ENCODE measurements at places on chromosomes 6 and 20.

DNA sequence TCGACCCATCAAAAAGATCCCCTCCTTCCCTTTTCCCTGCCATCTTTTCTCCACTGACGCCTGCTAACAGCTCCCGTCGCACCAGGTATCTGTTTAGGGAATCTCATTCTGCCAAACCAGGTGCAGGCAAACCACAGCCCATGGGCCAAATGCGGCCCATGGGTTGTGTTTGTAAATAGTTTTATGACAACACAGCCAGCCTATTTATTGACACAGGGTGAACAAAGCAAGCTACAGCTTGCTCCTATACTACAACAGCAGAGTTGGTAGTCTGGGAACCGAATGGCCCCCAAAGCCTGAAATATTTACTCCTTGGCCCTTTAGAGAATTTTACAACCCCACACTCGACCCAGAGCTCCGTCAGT lies 16.4 kb downstream of the NFATC2 start:
- DNase-seq, result no peak

DNA sequence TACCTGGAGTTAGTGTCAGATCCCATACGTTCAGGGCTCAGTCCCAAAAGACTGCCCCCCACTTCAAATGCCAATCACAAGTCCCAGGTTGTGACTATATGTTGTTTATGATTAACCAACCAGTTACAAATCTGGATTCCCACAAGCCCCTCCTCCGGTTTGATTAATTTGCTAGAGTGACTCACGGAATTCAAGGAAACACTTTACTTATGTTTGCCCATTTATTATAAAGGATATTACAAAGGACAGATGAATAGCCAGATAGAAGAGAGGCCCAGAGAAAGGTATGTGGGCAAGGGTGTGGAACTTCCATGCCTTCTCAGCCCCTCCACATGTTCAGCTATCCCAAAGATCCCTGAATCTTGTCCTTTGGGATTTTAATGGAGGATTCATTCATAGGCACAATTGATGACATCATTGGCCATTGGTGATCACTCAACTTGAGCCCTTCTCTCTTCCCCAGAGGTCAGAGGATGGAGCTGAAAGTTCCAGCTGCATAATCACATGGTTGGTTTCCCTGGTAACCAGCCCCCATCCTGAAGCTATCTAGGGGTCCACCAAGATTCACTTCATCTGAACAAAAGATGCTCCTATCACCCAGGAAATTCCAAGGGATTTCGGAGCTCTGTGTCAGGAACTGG lies 2.0 kb downstream of the ECT2L start:
- DNase-seq, result no peak

DNA sequence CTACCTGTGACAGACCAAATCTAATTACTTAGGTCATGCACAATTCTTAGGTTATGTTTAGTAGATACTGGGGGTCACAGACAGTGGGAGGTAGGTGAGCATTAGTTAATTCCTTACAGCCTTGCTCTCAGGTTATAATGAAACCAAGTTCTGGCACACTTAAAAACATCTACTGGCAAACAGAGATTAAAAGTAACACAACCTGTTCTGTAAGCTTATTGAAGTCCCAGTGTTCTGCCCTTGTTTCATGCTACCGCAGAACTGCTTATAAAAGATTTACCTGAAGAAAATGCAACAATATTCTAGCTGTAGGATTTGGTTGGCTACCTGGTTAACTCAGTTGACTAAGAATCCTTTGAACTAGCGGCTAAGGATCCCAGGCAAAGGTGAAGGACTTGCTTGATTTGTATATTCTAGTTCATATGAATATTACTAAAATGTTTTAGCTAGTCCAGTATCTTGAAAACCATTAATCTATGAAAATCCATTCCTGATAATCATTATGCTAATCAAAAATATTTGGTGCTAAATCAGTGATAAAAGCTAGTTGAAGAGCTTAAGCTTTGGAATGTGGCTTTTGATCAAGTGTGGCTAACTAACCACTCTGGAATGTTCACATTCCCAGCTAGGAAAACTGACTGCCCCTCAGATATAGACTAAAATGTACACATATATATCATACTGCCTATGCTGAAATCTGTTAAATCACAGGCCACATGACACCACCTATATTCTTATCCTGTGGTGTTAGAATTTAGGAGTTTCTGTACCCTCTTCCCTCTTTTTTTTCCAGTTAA lies 7.2 kb downstream of the PEX3 start:
- DNase-seq, result no peak

DNA sequence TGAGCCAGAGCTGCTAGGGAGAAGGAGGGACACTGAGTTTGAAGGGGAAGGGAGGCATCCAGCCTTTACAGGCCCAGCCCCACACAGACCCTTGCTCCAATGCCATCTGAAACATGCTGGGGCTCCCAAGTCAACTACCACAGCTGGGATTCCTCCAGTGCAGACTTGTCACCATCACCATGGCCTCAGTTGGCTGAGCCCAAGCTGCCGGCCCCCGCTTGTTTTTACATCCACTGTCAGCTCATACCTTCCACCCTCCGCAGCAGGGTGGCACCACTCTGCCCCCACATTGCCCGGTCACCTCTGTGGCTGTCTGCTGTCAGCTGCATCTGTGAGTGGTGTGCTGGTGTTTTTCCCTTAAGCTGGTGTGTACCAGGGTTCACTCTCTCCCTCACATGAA lies 26.1 kb downstream of the GFOD1 start:
- DNase-seq, result no peak

GRCh38 chr20:46695892-46696291 lies 6.6 kb upstream of the TP53RK start:
- DNase-seq, result no peak

DNA sequence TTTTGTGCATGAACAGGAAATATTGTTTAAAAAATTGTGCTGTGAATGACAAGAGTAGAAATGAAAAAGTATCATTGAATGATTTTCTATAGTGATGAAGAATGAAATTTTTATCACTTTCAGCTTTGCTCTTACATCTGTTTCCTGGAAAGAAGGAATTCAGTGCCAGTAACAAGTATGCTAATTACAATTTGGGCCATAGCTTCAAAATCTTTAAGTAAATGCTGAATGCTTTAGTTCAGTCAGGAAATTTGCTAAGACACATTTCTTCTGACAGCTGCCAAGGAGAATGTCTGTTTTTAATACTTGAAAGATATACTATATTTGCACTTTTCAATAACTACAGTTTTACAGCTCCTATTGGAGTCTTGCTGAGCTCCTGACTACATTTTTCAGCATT lies 203.7 kb upstream of the RSPO3 start:
- no peak for DNase-seq

DNA sequence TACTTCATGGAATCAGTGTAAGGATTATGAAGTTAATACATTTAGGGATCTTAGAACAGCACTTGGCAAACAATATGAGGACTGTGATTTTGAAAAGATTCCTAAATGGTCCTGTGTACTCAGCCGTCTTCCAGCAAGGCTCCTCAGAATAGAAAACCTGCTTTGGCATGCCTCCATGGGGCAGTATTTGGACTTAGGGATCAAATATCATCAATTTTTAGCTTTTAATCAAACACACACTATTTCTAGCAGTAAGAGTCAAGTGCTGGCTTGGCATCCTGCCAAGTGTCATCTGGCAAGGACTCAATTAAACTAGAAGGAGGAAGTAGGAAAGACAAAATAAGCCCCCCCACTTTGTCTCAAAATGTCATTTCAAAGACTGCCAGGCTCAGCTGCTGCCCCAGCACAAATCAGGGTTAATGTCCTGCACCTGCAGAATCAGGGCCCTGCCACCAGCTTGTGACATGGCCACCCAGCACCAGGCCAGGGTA lies 40.8 kb downstream of the IYD start:
- DNase-seq, result no peak

DNA sequence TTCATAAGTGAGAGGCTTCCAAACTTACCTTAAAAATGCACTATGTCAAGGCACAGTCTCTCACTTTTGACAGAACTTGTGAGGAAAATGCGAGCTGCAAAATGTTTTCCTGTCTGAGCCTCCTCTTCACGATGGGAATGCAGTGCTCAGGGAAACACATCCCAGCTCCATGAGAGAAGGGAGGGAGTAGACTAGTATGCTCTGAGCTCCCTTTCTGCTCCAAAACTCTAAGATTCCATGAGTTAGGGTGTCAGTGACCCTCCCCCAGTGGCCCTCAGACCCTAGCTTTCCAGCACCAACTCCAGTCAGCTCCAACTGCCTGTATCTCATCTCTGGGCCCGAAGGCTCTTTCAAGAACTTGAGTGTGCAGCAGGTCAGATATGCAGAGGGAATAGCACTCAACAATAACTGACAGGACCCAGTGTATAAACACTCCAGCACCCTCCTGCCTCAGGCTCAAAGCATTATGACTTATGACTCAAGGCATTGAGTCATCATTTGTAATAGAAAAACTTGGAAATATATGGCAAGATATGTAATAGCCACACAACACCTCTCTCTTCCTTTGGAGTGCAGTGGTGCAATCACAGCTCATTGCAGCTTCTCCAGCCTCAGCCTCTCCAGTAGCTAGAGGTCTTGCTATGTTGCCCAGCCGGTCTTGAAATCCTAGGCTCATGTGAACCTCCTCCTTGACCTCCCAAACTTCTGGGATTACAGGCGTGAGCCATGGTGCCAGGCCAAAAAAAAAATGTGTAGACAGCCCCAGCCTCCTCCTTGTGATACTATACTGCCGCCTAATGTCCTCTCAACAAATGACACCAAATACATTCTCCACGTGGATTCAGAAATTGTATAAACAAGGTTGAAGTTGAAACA lies 16.7 kb upstream of the ENTPD6 start:
- DNase-seq, result no peak

GRCh38 chr6:71168233-71168765 lies 120.3 kb upstream of the OGFRL1 start:
- DNase-seq, result no peak

DNA sequence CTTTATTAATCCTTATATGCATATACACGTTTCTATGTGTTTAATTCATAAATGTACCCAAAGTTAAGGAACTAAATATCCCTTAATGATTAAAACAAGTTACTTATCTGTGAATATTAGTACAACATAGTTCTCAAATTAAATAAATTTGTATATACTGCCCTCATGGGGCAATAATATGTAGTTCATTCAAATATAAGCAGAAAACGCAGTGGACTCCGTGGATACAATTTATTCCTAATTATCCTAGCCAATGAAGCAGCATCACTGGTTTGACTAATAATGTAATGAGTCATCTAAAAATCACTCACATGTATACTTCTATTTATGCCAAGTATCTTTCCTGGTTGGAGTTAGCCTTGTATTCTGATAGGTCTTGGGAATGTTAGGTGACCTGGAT lies 111.6 kb downstream of the TBC1D32 start:
- DNase-seq, result no peak

- no peak for DNase-seq
Observed at GRCh38 chr6:88984152-88984551, 20.7 kb upstream of the RNGTT start.

DNA sequence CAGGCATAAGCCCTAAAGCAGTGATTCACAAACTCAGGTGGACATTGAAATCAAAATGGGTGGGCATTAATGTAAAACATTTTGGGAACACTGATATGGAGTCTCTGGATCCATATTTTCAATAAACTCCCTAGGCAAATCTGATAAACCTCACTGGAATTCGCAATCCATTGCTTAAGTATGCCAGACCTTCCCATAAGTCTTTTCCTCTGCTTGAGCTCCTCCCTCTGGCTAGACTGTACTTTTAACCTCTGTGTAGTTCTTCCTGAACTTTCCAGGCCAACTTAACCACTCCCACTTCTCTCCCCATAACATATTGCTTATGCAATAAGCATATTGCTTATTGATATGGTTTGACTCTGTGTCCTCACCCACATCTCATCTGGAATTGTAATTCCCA lies 629.7 kb upstream of the IMPG1 start:
- no peak for DNase-seq

GRCh38 chr20:1264727-1265126 lies 1.4 kb upstream of the SNPH start:
- no peak for DNase-seq

DNA sequence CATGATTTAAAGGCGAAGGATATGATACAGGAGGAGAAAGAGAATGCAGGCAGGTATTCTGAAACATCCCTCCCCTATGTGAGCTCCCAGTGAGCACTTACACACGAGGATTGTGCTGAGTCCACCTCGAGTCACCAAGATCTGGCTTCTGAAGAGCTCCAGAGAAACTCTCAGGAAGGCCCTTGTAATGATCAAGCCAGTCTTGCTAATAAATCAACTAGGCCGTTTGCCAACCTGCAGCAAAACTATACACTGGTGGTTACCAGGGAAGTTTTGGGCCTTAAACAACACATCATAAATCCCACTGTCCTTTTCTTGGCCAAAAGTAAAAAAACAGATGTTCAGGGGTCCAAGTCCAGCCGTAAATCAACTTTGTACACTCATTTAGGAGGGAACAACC lies 79.2 kb downstream of the STXBP5 start:
- no peak for DNase-seq

DNA sequence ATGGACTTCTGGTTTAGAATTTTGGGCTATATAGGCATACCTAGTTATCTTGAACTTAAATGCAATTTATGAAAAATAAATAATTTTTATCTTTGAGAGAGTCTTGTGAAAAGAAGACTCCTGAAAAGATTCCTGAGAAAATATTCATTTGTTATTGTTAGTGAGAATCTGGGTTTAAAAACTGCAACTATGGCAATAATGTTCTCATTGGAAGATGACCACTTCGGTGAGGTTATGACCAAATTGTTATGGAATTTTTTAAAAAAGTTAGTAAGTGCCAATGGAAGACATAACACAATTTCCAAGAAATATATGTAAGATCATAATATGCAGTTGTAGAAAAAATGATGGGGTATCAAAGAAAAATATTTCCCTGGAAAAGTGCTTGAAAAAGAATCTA lies 46.3 kb downstream of the GRIK2 start:
- DNase-seq, result no peak

DNA sequence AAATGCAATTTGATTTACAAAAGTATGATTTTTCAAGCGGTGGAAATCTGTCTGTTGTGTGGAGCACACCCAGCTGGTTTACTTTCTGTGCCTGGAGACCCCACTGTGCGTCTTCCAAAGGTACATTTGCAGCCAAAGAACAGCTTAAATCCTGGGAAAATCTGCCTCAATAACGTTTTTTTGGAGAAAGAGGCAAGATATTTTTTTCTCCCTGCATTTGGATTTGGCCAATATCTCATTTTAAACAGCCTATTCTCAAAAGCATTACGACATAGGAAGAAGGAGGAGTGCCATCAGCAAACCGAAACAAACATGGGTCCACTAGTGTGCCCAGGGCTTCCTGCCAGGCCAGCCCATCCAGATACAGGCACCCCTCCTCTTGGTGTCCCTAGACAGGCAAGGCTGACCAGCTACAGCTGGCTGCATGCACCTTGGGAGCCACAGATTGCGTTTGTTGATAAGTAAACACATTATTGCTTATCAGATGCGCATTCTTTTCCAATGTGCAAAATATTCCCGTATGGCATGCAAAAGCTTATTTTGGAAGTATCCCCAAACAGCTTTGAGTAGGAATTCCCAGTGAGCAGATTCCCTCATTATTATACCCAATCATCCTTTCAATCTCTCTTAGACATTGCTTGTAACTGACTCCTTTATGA lies 184.5 kb upstream of the MARCKS start:
- DNase-seq, result no peak

DNA sequence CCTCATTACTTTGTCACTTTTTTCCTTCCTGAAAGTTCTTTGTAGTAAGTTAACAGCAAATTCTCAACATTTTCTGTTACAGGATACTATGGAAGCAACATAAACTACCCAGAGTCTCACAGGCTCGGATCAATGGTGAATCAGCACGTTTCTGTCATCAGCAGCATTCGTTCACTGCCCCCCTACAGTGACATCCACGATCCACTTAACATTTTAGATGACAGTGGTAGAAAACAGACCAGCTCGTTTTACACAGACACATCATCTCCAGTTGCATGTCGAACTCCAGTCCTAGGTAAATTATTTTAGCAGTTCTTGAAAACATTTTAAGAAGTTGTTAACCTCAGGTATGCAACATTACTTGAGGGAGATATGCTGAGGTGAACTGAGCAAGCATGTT lies 51.6 kb downstream of the RFX6 start:
- no peak for DNase-seq
